Ovary (tissue), 10 donors: ENCODE measurements at places on chromosomes 1 and 21. TPM values are rescaled to one million over a fixed set of nuclear protein-coding genes. Genes with fewer than 3 reads are reported as not detected.

GRCh38 chr1:56222914-56223540 is 356.3 kb downstream of the PLPP3 start:
- no peak for DNase-seq

TRMT13 gene
- 16.4 TPM for total RNA-seq

GRCh38 chr1:85320371-85321131 is 44.1 kb upstream of the BCL10 start:
- DNase-seq: no peak

ALX3 gene
- 0.43 TPM for total RNA-seq

GRCh38 chr1:246176126-246177024 is 330.7 kb downstream of the SMYD3 start:
- peak; percentile 64 for DNase-seq

- no peak for DNase-seq
Observed at GRCh38 chr1:94142583-94142982, 21.6 kb upstream of the ABCA4 start.

GRCh38 chr1:29123053-29123886 is 433 bp downstream of the TMEM200B start:
- peak; percentile 64 for DNase-seq

GRCh38 chr1:108824051-108824450 is 32.8 kb downstream of the AKNAD1 start:
- no peak for DNase-seq

- DNase-seq: no peak
Observed at GRCh38 chr1:167252986-167253385, 32.3 kb downstream of the POU2F1 start.

GRCh38 chr21:19122356-19122755 is 718.8 kb upstream of the TMPRSS15 start:
- DNase-seq: no peak

MX2 gene
- total RNA-seq: 3.3 TPM

GRCh38 chr1:181038399-181038873 is 4.7 kb downstream of the MR1 start:
- DNase-seq: no peak

CCDC18 gene
- 2.8 TPM for total RNA-seq
